ENCODE measurements at places on chromosomes 1 and 21.

- no peak for DNase-seq
These were observed 264.7 kb downstream of the PBX1 start for GRCh38 chr1:164823486-164824279.

GRCh38 chr1:44407430-44408211 is 2.6 kb downstream of the RNF220 start:
- DNase-seq, result no peak

GRCh38 chr1:6011161-6011945 is 19.1 kb upstream of the NPHP4 start:
- no peak for DNase-seq

- DNase-seq, result no peak
These were observed 10.2 kb downstream of the EEIG2 start for GRCh38 chr1:108570128-108570527.

- DNase-seq, result no peak
These were observed 378.9 kb downstream of the PLPP3 start for GRCh38 chr1:56200442-56200841.

- no peak for DNase-seq
These were observed 21.2 kb downstream of the CDK18 start for GRCh38 chr1:205525495-205526285.

DNA sequence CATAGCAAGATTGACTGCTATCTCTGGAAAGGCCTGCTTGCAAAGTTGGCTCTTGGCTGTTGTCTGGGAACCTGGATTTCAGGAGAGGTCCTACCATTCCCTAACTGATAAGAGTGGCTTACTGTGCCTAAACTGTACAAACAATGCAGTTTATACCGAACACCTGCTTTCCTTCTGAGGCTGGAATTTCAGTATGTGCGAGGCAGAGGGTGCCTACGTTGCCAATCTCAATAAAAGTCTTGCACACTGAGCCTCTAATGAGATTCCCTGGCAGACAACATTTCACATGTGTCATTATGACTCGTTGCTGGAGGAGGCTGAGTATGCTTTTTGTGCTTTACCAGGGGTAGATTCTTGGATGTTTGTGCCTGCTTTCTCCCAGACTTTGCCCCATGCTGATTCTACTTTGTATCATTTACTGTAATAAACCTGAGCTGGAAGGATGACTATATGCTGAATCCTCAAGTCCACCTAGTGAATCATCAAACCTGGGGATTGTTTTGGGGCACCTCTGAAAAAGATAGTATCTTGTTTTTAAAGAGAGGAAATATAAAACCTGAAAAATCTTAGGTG is 58.9 kb upstream of the GNG4 start:
- DNase-seq, result no peak

- no peak for DNase-seq
These were observed 102.9 kb upstream of the SMYD2 start for GRCh38 chr1:214178102-214178501.

- DNase-seq, result no peak
These were observed 175.8 kb downstream of the TYW3 start for GRCh38 chr1:74908797-74909196.

DNA sequence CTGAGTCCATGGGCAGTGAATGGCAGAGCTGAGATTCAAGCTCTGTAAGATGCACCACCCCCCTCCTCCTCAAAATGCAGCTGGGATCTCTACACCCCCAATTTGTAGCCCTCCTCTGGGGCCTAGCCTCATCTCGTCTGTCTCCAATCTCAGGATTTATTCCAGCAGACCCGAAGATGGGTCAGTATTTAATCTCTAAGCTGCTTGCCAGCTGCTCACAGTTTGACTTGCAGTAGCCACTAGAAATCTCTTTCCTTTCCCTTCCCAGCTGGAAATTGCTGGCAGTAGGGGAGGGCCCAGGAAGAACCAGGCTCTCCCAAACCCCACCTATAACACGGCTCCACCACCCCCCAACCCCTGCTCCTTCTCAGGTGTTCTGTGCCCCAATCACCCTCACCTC is 1.5 kb downstream of the LACTBL1 start:
- DNase-seq, result no peak

DNA sequence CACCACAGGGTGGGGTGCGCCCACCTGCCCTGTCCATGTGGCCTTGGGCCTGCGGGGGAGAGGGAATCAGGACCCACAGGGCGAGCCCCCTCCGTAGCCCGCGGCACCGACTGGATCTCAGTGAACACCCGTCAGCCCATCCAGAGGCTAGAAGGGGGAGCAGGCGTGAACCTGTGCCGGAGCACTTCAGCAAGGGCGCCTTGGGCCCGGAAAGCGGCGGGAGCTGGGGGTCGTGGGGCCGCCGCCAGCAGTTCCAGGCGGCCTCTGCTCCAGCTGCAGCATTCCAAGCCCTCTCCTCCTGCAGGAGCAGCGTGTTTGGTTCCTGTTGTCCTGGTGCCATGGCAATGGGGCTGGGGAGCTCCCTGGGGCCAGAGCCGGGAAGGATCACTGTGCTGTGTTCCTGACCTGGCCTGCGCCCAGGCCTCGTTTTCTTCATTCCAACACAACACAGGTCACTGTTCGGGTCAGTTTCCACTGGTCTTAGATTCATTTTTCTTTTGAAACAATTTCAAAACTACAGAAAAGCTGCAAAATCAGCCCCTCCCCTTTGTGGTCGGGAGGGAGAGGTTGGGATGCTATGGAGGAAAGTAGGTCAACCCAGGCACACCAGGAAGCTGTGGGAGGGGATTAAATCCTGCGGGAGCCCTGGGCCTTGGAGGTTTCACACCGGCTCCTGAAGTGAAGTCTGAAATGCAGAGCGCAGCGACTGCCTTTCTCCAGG is 18.8 kb downstream of the SLX9 start:
- no peak for DNase-seq

DNA sequence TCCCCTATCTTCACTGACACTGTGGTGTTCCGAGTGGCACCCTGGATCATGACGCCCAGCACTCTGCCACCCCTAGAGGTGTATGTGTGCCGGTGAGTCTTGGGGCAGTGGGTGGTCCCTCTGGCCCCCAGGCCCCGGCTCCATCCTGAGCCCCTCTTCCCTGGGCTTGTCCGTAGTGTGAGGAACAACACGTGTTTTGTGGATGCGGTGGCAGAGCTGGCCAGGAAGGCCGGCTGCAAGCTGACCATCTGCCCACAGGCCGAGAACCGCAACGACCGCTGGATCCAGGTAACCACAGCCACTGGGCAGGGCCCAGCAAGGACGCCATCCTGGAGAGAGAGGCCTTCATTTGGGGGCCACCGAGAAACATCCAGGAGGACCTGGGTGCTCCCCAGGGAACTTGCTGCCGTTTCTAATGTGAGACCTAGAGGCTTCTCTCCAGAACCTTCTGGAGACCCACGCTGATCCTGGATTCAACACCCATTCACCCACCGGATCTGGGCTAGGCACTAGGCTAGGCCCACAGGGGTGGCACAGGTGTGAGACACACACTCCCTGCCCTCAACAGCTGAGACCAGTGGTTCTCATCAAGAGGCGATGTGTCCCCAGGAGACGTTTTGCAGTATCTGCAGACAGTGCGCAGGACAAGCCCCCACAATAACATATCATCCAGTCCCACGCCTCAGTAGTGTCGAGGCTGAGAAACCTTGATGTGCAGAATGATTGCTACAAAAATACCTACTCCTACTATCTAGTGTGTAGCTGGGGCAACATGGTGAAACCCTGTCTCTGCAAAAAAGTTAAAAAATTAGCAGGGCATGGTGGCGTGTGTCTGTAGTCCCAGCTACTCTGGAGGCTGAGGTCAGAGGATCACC is 22.2 kb downstream of the PADI3 start:
- DNase-seq, result no peak

- DNase-seq, result no peak
These were observed 6.9 kb upstream of the TMEM269 start for GRCh38 chr1:42777852-42778251.

- DNase-seq, result no peak
These were observed 54.8 kb upstream of the MUTYH start for GRCh38 chr1:45395051-45395450.

GRCh38 chr1:14955402-14955801 is 198.1 kb upstream of the TMEM51 start:
- no peak for DNase-seq

- DNase-seq, result no peak
These were observed 226.2 kb downstream of the KIF26B start for GRCh38 chr1:245380790-245381535.

- DNase-seq, result no peak
These were observed 242.2 kb downstream of the PTPRC start for GRCh38 chr1:198880818-198881597.

DNA sequence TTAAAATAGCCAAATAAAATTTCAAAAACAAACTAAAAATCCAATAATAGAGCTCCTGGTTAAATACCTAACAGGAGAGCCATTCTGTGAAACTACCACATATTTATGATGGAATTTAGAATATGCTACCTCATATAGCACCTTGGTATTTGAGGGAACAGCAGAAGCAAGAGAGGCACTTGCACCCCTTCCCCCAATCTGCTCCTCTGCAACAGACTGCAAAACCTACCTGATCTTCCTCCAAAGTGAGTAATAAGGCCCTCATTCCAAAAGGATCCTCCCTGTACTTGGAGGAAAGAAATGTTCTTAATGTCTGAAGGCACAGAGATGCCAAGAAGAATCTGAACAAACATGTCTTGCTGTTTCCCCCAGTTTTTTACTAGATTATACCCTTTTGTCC is 28.1 kb upstream of the RNPC3 start:
- DNase-seq, result no peak
